NCI-H510A (cell line): ENCODE measurements at places on chromosomes 11 and 22.
A peak's percentile ranks its signal among the peaks of the same experiment; 100 is the strongest.

DNA sequence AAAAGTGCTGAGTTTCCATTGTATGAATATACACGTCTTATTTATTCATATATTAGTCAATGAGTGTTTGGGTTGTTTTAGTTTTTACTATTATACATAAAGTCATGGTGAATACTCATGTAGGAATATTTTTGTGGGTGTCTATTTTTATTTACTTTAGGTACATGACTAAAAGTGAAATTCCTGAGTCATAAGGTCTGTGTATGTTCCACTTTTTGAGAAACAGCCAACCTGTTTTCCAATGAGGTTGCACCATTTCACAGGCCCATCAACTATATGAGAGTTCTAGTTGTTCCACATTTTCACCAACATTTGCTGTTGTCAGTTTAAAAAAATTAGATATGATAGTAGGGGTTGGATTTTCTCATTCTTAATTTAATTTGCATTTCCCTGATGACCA, 6.6 kb upstream of the OR6X1 start:
- no peak for DNase-seq

DNA sequence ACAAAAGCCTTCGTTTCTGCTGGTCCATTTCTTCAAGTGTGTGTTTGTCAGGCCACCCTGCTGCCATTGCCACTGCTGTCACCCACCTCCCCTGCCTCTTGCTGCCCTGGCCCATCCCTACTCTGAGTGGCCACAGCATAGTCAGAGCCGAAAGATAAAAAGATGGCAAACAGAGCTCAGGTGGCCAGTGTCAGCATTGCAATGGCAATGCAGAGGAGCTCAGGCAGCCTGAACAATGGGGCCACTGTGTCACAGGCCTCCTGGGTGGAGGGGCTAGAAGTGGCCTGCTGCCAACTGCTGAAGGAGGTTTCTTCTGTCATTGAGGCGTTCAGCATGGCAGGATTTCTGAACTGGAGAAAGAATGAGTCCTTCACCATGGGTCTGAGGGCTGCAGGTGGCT, 137.1 kb downstream of the CSNK2A3 start:
- no peak for DNase-seq

DNA sequence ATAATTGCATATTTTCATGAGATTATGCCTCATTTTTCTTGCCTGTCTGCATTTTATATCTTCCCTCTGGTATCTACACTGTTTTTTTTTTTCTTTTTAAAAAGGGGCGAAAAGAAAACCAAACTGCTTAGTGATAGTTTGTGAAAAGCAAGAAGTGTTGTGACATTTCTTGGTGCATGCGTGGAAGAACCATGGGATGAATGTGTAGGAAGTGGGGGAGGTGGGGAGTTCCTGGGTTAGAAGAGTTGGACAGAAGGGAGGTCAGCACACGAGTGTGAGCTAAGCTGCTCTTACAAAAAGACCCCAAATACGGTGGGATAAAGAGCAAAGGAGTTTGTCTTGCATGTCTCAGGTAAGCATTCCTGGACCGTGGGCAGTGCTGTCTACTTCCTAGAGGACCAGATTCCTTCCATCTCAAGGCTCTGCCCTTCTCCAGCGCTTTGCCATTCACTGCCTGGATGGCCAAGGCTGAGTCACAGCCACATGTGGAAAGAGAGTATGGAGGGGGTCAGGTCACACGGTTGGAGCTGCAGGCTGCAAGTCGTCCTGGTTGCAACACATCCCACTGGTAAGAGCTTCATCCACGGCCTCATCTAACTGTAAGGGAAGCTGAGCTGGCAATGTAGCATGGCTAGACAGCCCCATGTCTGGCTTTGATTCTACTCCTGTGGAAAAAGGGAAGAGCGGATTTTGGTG, 300.6 kb downstream of the DDX10 start:
- DNase-seq, result no peak

DNA sequence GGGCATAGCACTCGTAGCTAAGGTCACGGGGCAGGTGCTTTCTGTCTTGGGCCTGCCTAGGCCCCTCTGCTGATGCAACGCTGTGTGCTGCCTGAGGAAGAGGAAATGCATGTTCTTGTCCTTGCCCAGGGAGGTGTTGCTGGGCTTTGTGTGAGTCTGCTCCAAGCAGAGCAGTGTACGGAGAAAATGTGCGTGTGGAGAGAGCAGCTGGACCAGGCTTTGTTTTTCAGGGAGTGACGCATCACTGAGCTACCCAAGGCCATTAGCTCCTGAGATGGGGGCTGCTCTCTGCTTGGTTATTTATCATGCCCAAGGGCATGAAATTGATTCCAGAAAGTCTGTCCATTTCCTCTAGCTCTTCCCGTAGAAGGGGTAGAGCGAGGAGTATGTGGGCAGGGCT, 82.9 kb upstream of the THY1 start:
- DNase-seq, result no peak

DNA sequence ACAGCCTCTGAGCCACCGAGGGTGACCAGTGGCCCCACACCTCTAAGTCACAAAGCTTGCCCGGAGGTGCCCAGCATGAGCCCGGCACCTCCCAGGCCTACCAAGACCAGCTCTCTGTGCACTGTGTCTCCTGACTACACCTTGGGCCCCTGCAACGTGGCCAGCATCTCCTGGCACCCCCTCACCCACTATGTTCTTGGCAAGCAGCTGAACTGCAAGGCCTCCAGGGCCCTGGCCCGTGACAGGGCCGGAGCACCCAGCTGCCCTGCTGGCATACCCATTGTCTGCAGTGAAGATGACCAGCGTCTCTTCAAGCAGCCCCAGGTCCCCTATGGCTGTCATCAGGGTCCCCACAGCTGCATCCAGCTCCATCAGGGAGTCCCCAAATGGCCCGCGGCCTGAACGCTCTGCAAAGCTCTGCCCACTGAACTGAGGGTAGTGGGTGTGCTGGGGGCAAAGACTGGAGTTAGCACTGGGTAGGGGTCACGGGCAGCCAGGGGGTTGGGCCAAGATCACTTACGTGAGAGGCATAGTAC, 1.6 kb downstream of the ARSA start:
- DNase-seq, result no peak

- DNase-seq, result no peak
Observed at GRCh38 chr11:72236083-72236697, 7.8 kb downstream of the PHOX2A start.

GRCh38 chr11:27355575-27356104, 7.4 kb downstream of the CCDC34 start:
- no peak for DNase-seq

DNA sequence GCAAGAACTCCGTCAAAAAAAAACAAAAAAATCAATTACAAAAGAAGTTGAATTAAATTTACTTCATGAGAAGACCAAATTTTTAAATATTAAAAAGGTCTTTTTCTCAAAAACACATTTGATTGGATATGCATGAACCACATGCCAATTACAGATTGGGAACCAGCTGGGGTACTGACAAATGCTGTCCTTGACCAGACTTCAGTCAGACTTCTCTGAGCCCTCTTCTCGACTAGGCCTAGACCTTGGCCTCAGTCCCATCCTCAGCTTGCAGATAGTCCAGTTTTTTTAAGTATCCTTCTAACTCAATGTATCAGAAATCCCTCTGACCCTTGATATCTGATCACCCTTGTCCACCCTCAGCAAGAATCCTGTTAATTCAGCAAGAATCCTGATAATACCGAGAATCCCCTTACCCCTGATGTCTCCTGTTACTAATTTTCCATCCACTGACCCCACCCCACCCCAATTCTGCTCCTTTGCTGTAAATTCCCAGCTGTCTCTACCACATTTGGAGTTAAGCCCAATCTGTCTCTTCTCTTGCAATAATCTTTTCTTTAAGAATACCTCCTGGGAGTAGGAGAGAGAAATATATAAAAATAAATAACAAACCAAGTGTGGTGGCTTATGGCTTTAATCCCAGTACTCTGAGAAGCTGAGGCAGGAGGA, 30.9 kb downstream of the OR4D9 start:
- DNase-seq, result no peak

DNA sequence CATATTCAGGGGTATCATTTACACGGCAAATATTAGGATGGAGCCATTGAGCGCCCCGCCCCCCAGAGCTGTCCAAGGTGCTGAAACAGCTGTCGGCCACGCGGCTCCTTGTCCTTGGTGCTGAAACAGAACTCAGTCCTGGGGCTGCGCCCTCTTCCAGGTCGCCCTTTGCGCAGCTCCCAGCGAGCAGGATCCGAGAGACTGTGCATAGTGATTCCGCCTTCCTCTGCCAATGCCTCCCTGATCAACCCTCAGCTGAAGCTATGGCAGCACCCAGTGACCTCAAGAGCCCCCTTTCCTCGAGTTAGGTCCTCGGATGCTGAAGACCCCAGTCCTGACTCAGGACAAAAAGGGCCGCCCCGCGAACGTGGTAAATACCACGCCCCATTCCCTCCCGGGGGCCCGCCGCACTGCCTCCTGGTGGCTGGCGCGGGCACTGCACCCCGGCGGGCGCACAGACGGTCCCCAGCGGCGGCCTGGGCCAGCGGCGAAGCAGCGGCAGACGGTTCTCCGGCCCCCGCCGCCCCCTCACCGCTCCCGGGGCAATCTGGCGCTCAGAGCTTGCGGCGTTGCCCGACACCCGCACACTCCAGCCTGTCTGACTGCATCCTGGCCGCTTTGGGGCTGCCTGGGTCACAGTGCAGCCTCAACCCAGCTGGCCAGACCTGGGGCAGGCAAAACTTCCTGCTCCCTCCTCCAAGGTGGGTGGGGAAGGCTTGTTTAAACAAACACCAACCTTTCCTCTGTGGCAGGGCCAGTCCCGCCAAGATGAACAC, 13.4 kb downstream of the SYT7 start:
- peak; percentile 81 for DNase-seq

GRCh38 chr22:46078241-46079092, 71.9 kb upstream of the PPARA start:
- DNase-seq, result no peak

- no peak for DNase-seq
Observed at GRCh38 chr22:49524362-49524761, 303.3 kb downstream of the BRD1 start.

DNA sequence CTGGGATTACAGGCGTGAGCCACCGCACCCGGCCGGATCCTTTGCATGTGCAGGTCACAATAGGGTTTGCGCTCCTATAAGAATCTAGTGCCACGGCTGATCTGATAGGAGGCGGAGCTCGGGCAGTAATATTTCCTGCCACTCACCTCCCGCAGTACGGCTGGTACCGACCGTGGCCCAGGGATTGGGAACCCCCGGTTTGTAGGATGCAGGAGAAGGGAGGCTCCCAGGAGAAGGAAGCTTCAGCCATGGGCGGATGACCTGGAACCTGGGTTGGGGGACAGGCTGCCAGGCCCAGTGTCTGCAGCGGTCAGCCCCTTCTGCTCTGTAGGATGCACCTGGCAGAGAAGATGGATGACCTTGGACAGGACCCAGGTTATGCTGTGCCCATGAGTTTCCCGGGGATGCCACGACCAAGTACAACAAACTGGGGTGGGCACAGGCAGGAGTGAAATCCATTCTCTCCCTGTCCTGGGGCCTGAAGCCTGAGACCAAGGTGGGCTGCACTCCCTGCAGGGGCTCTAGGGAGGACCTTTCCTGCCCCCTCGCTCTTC, 818.9 kb downstream of the BRD1 start:
- no peak for DNase-seq

GRCh38 chr11:76067099-76067498, 139.2 kb downstream of the WNT11 start:
- DNase-seq, result no peak

GRCh38 chr11:2825261-2825888, 60.2 kb downstream of the CDKN1C start:
- no peak for DNase-seq

DNA sequence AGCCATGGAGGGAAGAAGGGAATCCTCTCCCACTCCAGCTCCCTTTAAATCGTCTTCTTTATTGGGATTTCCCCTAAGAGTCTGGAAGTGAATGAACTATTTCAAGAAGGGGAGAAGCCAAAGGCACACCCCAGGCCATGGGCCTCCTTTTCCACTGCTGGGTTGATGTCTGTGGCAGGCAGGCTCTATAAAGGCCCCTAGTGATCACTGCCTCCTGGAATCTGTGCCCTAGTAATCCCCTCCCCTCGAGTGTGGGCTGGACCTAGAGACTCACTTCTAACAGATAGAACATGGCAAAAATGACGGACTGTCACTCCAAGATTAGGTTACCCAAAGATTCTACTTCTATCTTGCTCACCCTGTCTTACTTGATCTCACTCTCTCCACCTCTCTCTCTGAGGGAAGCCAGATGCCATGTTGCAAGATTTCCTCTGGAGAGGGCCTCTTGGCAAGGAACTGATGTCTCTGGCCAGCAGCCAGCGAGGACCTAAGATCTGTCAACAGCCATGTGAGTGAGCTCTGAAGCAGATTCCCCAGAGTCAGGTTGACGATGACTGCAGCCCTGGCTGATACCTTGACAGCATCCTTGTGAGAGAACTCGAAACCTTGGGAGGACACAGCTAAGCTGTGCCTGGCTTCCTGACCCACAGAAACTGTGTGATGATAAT, 444.8 kb downstream of the SOX6 start:
- no peak for DNase-seq

- DNase-seq, result no peak
Observed at GRCh38 chr22:22033803-22034468, 51.3 kb upstream of the TOP3B start.

- no peak for DNase-seq
Observed at GRCh38 chr11:106397787-106398501, 320.5 kb downstream of the AASDHPPT start.

- DNase-seq, result no peak
Observed at GRCh38 chr11:73862986-73863385, 13.7 kb downstream of the COA4 start.

DNA sequence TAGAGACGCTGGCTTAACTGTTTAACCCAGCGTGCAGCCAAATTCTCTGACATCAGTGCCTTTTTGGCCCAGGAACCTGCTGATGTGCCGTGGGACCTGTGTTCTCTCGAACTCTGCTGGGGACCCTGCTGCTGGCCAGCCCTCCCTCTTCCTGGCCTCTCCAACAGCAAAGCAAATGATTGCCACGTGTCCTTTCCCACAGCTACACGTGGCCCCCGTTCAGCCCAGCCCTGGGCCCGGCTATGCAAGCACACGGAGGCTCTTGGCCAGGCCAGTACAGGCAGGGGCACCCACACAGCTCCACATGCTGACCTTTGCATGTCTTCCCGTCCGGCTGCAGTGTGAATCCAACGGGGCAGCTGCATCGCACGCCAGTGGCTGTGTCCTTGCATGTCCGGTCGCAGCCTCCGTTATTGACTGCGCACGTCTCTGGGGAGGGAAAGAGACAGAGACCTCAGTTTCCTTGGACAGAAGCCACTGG, 51.6 kb upstream of the TTLL12 start:
- DNase-seq, result no peak

DNA sequence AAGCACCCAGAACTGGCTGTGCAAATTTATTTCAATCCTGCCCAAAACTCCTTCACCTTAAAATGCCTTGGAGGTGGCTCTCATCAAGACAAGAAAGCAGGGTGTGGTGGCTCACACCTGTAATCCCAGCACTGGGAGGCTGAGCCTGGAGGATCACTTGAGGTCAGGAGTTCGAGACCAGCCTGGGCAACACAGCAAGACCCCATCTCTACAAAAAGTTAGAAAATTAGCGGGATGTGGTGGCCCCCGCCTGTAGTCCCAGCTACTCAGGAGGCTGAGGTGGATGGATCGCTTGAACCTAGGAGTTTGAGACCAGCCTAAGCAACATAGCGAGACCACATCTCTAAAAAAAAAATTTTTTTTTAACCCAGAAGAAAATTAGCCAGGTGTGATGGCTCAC, 689 bp upstream of the RAB39A start:
- DNase-seq, result no peak

GRCh38 chr22:49267996-49268395, 559.7 kb downstream of the BRD1 start:
- DNase-seq, result no peak
